Activated CD4-positive, alpha-beta memory T cell treated with anti-CD3 and anti-CD28 coated beads, Interleukin-2, amount 10 ng/mL, durations not matched to agents 7 days and 5 days (primary cell): ENCODE measurements at places on chromosomes 4 and X. TPM values are rescaled to one million over a fixed set of nuclear protein-coding genes. Genes with fewer than 3 reads are reported as not detected.

Gene RAB40AL
- total RNA-seq, result 0.23 TPM

Gene HSFX4
- not detected for total RNA-seq

Gene MAGEA6
- not detected for total RNA-seq

Gene SSR4
- total RNA-seq, result 247 TPM

Gene CPXCR1
- total RNA-seq, result not detected

Gene GAGE13
- not detected for total RNA-seq

Gene TLR2
- total RNA-seq, result 1.1 TPM

Gene RPS6KA6
- not detected for total RNA-seq

Gene PDE5A
- 1.1 TPM for total RNA-seq

Gene PWWP3B
- not detected for total RNA-seq

Gene NXF2B
- total RNA-seq, result not detected

DNA sequence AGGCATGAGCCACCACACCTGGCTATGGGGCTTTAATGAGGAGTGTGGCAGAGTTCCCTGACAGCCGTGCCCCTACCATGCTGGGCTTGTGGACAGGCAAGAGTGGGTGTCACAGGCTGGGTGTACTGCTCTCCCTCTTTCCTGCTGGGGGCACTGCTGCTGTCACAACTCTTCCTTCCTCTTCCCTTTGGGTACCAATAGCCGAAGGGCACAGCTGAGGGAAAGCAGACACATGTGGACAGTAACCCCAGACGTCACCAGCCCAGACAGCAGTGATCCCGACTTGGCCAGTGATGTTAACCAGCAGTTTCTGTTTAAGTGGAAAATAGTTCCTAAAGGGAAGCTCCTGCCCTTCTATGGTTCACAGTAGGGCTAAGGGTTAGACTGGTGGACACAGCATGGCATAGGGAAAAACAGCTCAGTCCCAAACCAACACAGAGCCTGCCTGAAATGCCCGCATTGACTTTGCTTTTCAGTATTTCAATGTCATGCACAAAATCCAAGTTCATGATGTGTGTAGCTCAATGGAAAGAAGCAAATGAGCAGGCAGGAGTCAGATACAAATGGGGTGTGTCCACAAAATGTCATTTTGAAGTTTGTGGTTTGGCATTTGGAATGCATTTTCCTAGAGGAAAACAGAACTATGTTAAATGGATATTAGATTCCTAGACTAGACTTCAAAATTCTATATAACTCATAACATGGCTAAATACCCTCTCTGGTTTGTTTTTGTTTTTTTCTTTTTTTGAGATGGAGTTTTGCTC is 24.9 kb upstream of the DDX3X start:
- no peak overlapping the region for H3K4me3 ChIP-seq
- no peaks in the 10 kb centered on the region for H3K4me1 ChIP-seq
- H3K27ac ChIP-seq, result no peak overlapping the region
- DNase-seq, result no peak
- no peaks in the 10 kb centered on the region for H3K36me3 ChIP-seq

GRCh38 chr4:108779958-108780357 is 17.1 kb upstream of the ETNPPL start:
- no peak overlapping the region for H3K4me3 ChIP-seq
- H3K4me1 ChIP-seq, result no peaks in the 10 kb centered on the region
- no peaks in the 10 kb centered on the region for H3K36me3 ChIP-seq
- no peak for DNase-seq

GRCh38 chr4:114229706-114230105 is 250.3 kb upstream of the ARSJ start:
- H3K4me1 ChIP-seq, result no peaks in the 10 kb centered on the region
- H3K27ac ChIP-seq, result no peak overlapping the region
- no peak overlapping the region for H3K4me3 ChIP-seq

GRCh38 chr4:56425518-56425917 is 9.9 kb downstream of the PPAT start:
- no peaks in the 10 kb centered on the region for H3K27me3 ChIP-seq
- DNase-seq, result no peak
- peaks cover 3% of the 10 kb centered on the region for H3K36me3 ChIP-seq

DNA sequence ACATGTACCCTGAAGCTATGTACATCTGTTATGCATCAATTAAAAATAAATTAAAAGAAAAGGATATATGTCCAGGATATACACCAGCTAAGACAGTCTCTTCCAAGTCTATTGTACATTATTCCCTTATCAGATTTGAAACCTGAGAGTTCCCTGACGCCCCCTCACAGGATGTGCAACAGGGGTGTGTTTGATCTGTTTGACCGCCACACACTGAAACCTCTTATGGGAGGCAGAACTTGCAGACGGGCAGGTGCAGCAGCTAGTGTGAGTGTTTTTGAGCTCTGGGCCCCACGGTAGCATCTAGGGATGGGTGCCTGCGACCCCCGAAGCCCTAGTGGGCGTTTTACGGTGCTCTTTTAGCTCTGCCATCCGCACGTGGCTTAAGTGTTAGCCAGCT is 4.7 kb downstream of the XG start:
- peaks cover 10% of the 10 kb centered on the region for H3K27me3 ChIP-seq
- H3K4me1 ChIP-seq, result no peaks in the 10 kb centered on the region
- H3K4me3 ChIP-seq, result no peak overlapping the region
- H3K36me3 ChIP-seq, result no peaks in the 10 kb centered on the region
- H3K27ac ChIP-seq, result no peak overlapping the region

GRCh38 chrX:49695276-49696180 is at the start of gene PAGE1:
Gene PAGE1, minus strand, starts transcription at chrX:49695984. Its CDS starts 1,214 bp downstream, at chrX:49694770.
- H3K36me3 ChIP-seq, result no peaks in the 10 kb centered on the region
- H3K4me1 ChIP-seq, result no peaks in the 10 kb centered on the region
- H3K27me3 ChIP-seq, result peaks cover 1% of the 10 kb centered on the region
- H3K27ac ChIP-seq, result no peak within 1 kb of the TSS
- no peak for DNase-seq
- H3K4me3 ChIP-seq, result no peak within 1 kb of the TSS

GRCh38 chrX:45077748-45078424 is 122.8 kb downstream of the DIPK2B start:
- peaks cover 37% of the 10 kb centered on the region for H3K4me1 ChIP-seq
- H3K36me3 ChIP-seq, result peaks cover 19% of the 10 kb centered on the region
- DNase-seq, result no peak
- H3K27ac ChIP-seq, result peak overlapping the region; percentile 79
- no peaks in the 10 kb centered on the region for H3K27me3 ChIP-seq
- H3K4me3 ChIP-seq, result peak overlapping the region; percentile 57

DNA sequence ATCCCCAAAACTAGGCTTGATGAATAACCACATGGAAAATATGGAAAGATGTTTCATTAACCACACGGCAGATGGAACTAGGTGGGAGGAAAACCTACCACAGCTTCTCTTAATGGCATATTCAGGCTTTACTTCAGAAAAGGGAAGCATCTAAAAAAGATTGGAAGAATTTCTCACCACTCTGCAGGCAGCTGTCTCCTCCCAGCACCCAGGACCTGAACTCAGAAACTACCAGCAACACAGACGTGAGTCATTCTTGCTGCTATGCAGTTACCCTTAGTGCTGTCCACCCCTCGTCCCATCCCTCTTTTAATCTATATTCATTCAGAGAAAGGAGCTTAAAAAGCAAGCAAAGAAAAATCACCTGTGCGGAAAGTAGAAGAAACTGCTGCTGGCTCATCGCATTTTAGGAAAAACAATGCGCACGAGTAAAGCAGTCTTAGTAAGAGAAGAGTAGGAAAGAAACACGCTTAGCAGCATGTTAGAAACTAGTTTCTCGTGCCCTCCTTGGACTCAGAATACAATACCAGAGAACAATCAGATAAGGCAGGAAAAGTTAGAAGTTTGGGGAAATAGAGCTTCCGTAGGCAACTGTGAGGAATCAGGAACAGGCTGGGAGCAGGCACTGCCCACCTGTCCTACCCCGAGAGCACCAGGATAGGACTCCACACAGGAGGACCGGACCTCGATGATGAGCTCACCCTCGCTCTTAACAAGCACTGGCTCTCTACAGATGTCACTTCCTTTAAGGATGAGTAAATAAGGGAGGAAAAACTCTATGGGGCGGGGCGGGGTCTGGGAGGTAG is 48.1 kb upstream of the ENPP6 start:
- no peaks in the 10 kb centered on the region for H3K36me3 ChIP-seq
- peak overlapping the region; percentile 100 for H3K27ac ChIP-seq
- H3K4me3 ChIP-seq, result peak overlapping the region; percentile 71
- DNase-seq, result no peak
- H3K4me1 ChIP-seq, result peaks cover 66% of the 10 kb centered on the region
- peaks cover 3% of the 10 kb centered on the region for H3K27me3 ChIP-seq

GRCh38 chr4:145183023-145183422 is 2.6 kb upstream of the OTUD4 start:
- peaks cover 12% of the 10 kb centered on the region for H3K4me1 ChIP-seq
- no peak for DNase-seq
- peaks cover 8% of the 10 kb centered on the region for H3K36me3 ChIP-seq
- no peak overlapping the region for H3K4me3 ChIP-seq
- H3K27ac ChIP-seq, result no peak overlapping the region

GRCh38 chr4:101127176-101127790 is 220.0 kb downstream of the PPP3CA start:
- H3K4me3 ChIP-seq, result no peak overlapping the region
- peaks cover 16% of the 10 kb centered on the region for H3K36me3 ChIP-seq
- peaks cover 6% of the 10 kb centered on the region for H3K4me1 ChIP-seq
- no peak overlapping the region for H3K27ac ChIP-seq
- DNase-seq, result no peak

- H3K27ac ChIP-seq, result no peak overlapping the region
- peaks cover 2% of the 10 kb centered on the region for H3K27me3 ChIP-seq
- no peak for DNase-seq
- H3K36me3 ChIP-seq, result no peaks in the 10 kb centered on the region
- H3K4me3 ChIP-seq, result no peak overlapping the region
- no peaks in the 10 kb centered on the region for H3K4me1 ChIP-seq
Observed at GRCh38 chr4:185437809-185438208, 12.0 kb upstream of the UFSP2 start.

DNA sequence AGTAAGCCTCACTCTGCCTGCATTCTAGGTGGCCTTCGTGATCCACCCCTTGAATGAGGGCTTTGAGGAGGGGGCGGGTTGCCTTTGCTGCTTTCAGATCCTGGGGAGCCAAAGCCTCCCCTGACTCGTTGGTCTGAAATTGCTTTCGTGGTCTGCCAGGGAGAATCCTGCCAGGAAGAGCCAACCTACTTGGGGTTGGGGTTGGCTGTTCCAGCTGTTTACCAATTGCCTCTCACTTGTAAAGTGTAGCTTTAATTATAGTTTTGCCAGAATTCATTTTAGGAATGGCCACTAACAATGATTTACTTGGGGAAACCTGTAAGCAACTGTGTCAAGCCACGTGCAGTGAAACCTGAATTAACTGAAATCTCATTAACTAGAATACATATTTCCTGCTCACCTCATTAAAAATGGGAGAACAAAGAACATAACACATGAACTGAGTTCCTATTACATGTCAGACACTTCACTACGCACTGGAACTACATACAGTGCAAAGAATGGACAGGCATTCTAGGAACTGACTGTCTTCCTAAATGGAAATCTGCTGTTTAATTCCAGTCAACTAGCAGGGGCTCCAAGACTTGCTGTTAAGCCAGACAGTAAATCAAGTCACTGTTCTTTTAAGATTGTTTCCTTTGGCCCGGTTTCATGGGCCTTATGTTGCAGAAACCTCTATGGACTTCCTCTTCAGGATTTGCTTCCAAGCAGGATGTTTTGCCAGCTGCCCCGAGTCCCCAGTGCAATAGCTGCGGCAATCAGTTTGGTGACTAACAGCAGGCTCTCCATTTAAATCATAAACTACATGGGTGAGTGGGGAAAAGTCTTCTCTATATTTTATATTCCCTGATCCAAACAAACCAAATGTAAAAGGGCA is 16.4 kb upstream of the NKRF start:
- H3K4me3 ChIP-seq, result no peak overlapping the region
- H3K36me3 ChIP-seq, result peaks cover 33% of the 10 kb centered on the region
- H3K27ac ChIP-seq, result no peak overlapping the region

GRCh38 chrX:104187931-104188330 is 21.7 kb downstream of the FAM199X start:
- no peak overlapping the region for H3K27ac ChIP-seq
- peaks cover 9% of the 10 kb centered on the region for H3K4me1 ChIP-seq
- no peak overlapping the region for H3K4me3 ChIP-seq
- DNase-seq, result no peak

DNA sequence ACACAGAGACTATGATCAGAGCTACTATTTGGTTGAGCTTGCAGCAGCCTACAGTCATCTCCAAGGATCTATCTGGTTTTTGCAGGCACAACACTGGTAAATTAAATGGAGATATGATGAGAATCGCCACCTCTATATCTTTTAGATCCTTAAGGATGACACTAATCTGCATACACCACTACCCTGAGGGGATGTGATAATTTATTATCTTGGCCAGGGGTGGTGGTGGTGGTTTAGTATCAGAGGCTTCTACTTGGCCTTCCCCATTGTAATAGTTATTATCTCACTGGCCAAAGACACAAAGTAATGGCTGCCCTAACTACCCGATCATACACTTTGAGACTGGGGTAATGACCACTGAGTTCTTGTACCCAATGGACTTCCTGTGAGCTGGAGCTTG is 21.2 kb downstream of the CCDC160 start:
- peaks cover 1% of the 10 kb centered on the region for H3K27me3 ChIP-seq
- H3K36me3 ChIP-seq, result no peaks in the 10 kb centered on the region
- peaks cover 1% of the 10 kb centered on the region for H3K4me1 ChIP-seq
- no peak overlapping the region for H3K4me3 ChIP-seq

GRCh38 chrX:24846550-24847150 is 152.9 kb downstream of the POLA1 start:
- peak overlapping the region; percentile 10 for H3K27ac ChIP-seq
- no peak overlapping the region for H3K4me3 ChIP-seq
- H3K36me3 ChIP-seq, result peaks cover 7% of the 10 kb centered on the region

DNA sequence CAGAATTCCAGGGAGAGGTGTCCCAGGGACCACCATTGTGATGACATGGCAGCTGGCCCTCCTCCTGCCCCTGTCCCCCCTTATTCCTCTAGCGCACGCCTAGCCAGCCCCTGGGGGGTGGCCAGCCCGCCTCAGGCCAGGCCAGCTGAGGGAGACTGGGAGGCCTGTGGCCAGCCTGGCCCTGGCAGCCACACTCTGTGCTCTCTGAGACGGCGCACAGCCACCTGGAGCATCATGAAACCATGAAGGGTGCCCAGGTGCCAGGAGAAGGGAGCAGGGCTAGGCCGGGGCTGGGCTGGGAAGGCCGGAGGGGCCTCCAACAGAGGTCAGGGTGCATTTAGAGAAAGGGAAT is 14.4 kb upstream of the DUSP9 start:
- no peaks in the 10 kb centered on the region for H3K4me1 ChIP-seq
- no peaks in the 10 kb centered on the region for H3K36me3 ChIP-seq
- DNase-seq, result no peak
- H3K27ac ChIP-seq, result no peak overlapping the region
- H3K4me3 ChIP-seq, result no peak overlapping the region

DNA sequence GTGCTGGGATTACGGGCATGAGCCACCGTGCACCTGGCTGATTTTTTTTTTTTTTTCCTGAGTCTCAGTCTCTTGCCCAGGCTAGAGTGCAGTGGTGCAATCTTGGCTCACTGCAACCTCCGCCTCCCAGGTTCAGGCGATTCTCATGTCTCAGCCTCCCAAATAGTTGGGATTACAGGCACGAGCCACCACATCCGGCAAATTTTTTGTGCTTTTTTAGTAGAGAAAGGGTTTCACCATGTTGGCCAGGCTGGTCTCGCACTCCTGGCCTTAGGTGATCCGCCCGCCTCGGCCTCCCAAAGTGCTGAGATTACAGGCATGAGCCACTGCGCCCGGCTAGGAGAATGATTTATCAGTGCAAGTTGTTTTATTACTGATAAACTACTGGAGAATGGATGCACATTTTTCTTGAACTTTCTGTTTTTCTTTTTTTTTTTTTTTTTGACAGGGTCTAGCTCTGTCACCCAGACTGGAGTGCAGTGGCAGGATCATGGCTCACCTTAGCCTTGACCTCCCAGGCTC is 39.7 kb upstream of the DHRSX start:
- DNase-seq, result no peak
- no peaks in the 10 kb centered on the region for H3K36me3 ChIP-seq
- H3K27me3 ChIP-seq, result peaks cover 6% of the 10 kb centered on the region

GRCh38 chrX:13721371-13721770 is 13.0 kb downstream of the TRAPPC2 start:
- no peaks in the 10 kb centered on the region for H3K27me3 ChIP-seq
- DNase-seq, result no peak
- H3K4me3 ChIP-seq, result no peak overlapping the region
- H3K36me3 ChIP-seq, result peaks cover 60% of the 10 kb centered on the region
- peaks cover 56% of the 10 kb centered on the region for H3K4me1 ChIP-seq
